ENCODE measurements at places on chromosomes 16 and 17. TPM values are rescaled to one million over a fixed set of nuclear protein-coding genes. Genes with fewer than 3 reads are reported as not detected.

Gene KRTAP9-8
- not detected for total RNA-seq

Gene P2RX5
- 1.2 TPM for total RNA-seq

Gene ZFP3
- total RNA-seq: 2.0 TPM

Gene GLIS2
- total RNA-seq: 1.8 TPM

Gene TRIM72
- total RNA-seq: under 0.01 TPM

Gene CRYBA1
- not detected for total RNA-seq

Gene PITPNM3
- total RNA-seq: 0.37 TPM

Gene TBC1D3L
- total RNA-seq: 1.4 TPM

Gene PRSS33
- not detected for total RNA-seq

Gene NLRC5
- 43.4 TPM for total RNA-seq

Gene BLMH
- total RNA-seq: 31.3 TPM

Gene KRT40
- not detected for total RNA-seq

Gene FBXL16
- 0.59 TPM for total RNA-seq

Gene C1QL1
- total RNA-seq: under 0.01 TPM

Gene ABCC6
- total RNA-seq: under 0.01 TPM

Gene EVPL
- not detected for total RNA-seq

Gene CAMTA2
- 20.3 TPM for total RNA-seq

Gene CRISPLD2
- 6.5 TPM for total RNA-seq

Gene TMED6
- 0.37 TPM for total RNA-seq

Gene MT1E
- total RNA-seq: 226 TPM

Gene ABCC12
- under 0.01 TPM for total RNA-seq

Gene KCNH4
- not detected for total RNA-seq

Gene SLC35G6
- total RNA-seq: not detected

Gene KPNA2
- 182 TPM for total RNA-seq

Gene UMOD
- not detected for total RNA-seq

Gene KAT7
- total RNA-seq: 36.4 TPM

Gene PLEKHG4
- total RNA-seq: 69.0 TPM

Gene FZD2
- 2.9 TPM for total RNA-seq

Gene MYH4
- not detected for total RNA-seq

Gene TSNAXIP1
- total RNA-seq: 0.98 TPM

Gene KRT15
- total RNA-seq: not detected

Gene ZNF469
- total RNA-seq: 2.9 TPM

Gene SGCA
- not detected for total RNA-seq

Gene EFCAB3
- total RNA-seq: not detected

Gene TPSAB1
- total RNA-seq: not detected

Gene ZPBP2
- total RNA-seq: not detected

Gene KIF18B
- total RNA-seq: 13.5 TPM

Gene BAIAP3
- under 0.01 TPM for total RNA-seq

Gene CD300LG
- not detected for total RNA-seq

Gene KLHL10
- under 0.01 TPM for total RNA-seq

Gene KCNJ2
- total RNA-seq: 1.1 TPM

Gene SYT17
- 0.37 TPM for total RNA-seq

Gene PERCC1
- not detected for total RNA-seq

Gene ACSM2A
- not detected for total RNA-seq

Gene SOX8
- 0.78 TPM for total RNA-seq

Gene C17orf113
- total RNA-seq: under 0.01 TPM
